ENCODE measurements at places on chromosomes 5 and 9.
A peak's percentile ranks its signal among the peaks of the same experiment; 100 is the strongest.

- no peak for DNase-seq
These were observed 204.6 kb upstream of the CD180 start for GRCh38 chr5:67401172-67401571.

DNA sequence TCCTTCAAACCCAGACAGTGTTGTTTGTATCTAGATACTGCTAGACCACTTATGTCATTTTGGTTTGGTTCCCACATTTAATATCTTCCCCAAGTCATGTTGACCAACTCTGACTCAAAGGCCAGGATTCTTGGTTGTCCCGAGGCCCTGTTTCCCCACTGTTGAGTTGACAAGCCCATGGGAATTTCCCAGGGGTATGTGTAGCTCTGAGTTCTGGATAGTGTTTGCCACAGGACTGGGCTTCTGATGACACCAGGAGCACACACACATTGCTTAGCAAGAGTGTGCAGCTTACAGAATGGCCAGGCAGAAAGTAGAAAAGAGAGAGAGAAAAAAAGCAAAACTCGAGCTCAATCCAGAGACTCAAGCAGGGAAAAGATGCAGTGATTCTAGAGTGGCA, 214.4 kb downstream of the NXNL2 start:
- DNase-seq = peak; percentile 83

DNA sequence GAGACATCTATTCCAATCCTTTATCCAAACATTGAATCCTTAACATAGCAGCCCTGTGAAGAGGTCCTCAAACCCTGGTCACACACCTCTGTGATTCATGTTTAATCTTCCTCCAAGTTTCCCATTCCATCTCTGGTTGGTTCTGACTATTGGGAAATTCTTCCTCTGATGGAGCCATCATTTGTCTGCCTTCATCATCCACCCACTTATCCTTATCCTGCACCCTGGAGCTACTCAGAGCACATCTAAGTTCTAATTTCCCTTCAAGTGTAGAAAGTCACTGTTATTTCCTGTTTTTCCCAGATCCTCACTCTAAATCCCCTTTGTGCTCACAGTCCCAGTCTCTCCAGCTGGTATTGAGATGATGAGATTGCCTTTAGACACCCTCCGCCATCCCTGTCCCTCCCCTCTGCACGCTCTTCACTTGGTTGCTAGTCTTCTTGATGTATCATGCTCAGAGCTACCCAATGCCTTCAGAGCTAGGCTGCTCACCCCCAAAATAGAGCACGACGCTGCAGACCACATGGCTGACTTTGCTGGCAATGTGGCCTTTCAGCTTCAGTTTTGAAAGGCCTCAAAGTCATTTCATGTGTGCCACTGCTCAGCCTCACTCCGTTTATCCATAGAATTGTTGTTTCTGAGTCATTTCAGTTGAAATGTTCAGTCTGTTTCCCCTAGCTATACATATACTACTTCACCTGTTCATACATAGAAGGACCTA, 154.3 kb downstream of the PALM2AKAP2 start:
- no peak for DNase-seq

GRCh38 chr5:109947667-109948066, 257.9 kb downstream of the MAN2A1 start:
- DNase-seq = no peak

DNA sequence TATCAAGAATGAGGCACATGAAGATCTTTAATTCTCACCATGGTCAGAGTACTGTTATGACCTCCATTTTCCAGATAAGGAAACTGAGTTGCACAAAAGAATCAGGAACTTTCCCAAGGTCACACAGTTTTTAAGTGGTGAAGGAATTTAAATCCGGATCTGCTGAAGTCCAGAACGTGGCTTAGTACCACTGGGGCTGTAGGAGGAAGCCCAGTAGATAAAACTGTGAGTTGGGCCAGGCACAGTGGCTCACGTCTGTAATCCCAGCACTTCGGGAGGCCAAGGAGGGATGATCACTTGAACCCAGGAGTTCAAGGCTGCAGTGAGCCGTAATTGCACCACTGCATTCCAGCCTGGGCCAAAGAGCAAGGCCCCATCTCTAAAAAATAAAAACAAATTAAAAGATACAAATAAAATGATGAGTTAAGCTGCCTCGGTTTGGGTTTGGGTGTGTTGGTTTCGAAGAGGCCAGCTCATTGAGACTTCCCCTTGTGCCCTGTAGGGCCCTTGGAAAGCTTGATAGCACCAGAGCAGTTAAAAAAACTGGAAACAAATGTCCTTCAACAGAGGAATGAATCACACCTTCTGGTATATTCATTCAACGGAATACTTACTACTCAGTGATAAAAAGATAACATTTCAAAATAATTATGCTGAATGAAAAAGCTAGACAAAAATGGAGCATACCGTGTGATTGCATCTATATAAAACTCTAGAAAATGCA, 20.1 kb downstream of the ATOX1 start:
- peak; percentile 46 for DNase-seq

DNA sequence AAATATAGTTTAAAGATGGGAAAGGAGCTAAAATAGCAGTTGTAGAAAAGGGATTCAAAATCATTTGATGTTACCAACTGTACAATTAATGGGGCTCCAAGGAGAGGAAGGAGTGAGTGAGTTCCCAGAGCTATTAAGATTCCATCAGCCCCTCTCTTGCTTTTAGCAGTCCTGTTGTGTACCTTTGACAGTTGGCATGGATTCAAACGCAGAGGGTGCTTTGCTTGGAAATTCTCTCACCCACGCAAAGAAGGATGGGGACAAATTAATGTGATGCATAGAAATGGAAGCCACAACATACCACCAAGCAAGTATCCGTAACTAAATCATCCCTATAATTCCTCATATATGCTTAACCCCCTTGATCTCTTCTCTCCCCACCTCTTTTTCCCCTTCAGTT, 461.3 kb downstream of the EBF1 start:
- no peak for DNase-seq

DNA sequence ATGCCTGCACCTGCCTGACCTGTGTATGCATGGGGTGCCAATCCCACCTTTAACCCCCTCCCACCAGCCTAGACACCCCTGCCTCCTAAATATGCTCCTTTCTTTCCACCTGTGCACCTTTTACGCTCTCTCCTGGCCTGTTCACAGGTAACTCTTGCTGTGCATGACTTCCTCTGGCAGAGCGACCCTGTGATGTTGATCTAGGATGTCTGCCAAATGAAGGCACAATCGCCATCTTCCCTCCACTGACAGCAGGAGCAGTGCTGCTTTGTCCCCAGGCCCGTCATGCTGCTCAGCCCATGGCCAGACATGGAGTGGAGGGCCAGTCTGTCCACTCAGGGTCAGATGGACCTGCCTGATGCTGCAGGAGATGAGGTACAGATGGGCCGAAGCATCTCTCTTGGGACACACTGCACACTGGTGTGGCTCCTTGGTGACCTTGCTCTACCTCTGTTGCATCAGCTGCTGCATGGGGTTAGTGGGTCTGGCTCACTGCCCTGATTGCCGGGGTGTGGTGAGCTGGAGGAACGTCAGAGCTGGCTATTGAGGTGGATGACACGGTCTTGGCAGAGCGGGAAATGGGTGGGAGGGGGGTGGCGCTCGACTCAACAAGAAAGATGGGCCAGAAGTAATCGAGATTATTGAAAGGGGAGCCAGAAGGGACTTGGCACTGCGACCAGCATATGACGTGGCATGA, 101.7 kb upstream of the PITX1 start:
- DNase-seq = peak; percentile 23

DNA sequence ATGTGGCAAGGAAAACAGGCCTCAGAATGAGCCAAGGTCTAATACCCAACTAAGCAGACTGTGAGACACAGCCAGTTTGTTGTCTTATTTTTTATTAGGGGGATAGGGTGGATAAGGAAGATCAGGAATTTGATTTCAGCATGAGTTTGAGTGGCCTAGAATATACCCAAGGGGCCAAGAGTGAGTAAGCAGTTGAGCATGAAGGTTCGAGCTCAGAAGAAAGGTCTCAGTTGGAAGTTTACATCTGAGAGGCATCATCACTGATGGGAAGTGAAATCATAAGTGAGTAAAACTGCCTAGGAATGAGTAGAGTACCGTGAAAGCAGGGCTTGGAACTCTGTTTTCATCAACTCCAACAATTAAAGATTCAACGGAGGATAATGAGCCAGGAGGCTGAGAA, 12.6 kb downstream of the PSMD5 start:
- DNase-seq = peak; percentile 68

DNA sequence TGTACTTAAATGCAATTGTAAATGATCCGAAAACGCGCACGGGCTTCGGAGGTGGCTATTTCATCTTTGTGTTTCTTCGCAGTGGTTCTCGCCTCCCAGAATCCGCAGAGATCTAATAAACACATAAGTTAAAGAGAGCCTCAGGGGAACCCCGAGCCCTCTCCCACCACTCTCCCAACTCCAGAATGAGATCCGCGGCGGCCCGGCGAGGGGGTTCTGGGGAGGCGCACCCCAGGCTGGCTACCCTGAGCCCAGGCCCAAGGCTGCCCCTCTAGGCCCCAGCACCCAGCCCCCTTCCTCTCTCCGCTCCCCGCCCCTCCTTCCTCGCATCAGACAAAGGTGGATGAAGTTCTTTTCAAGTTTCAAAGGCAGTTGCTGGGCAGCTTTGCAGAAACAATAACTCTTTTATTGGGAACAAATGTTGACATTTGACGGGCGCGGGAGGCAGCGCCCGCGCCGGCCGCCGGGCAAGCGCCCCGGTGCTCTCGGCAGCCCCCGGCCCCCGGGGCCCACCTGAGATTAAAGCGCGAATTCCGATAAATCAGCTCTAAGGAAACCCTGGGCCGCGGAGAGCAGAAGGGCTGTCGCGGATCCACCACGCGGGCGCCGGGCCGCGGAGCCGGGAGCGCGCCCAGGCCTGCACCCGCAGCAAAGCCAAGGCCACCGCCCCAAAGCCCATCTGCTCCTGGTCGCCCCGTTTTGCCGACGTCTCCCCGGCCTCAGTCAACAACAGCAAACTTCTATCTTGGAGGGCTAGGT, 8.4 kb downstream of the IRX2 start:
- DNase-seq = no peak

DNA sequence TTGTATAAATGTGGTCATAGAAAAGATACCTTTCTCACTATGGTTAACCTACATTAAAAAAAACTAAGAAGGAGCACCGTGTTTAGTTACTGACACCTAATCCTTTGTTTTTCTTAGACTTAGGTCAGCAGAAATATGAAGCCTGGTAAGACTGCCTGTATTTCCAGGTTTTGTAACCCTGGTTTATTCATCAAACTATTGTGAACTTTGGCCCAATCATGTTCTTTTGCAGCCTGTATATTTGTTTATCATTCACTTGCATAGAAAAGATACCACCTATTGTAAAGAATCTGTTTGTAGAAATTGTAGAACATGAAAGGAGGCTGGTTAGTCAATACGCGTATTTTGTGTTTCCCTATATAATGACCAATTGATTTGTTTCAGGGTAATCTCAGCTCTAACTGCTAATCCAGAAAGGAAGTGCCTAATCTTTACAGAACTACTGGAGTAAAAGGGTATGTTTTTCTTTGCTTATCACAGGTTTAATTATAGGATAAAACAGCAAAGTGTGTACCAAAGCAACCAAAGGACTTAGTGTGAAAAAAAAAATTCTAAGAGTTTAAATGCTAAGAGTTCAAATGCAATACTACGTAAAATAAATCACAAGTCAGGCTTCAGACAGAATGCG, 103.6 kb downstream of the LURAP1L start:
- no peak for DNase-seq

GRCh38 chr5:40688127-40688761, 8.5 kb downstream of the PTGER4 start:
- peak; percentile 88 for DNase-seq

DNA sequence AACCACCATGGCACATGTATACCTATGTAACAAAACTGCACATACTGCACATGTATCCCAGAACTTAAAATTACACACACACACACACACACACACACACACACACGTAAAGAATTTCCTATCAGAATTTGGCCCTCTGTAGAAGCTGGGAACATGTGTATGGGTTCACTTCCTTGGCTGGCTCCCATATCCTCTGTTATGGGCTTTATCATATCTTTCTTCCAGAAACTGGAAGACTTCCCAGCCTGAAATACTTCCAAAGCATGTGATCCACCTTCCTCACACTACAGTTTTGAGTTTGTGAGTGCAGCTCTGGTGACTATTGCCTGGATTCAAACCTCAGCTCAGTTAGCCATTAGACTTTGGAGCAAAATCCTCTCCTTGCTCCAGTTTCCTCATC, 78.6 kb upstream of the GDNF start:
- no peak for DNase-seq

DNA sequence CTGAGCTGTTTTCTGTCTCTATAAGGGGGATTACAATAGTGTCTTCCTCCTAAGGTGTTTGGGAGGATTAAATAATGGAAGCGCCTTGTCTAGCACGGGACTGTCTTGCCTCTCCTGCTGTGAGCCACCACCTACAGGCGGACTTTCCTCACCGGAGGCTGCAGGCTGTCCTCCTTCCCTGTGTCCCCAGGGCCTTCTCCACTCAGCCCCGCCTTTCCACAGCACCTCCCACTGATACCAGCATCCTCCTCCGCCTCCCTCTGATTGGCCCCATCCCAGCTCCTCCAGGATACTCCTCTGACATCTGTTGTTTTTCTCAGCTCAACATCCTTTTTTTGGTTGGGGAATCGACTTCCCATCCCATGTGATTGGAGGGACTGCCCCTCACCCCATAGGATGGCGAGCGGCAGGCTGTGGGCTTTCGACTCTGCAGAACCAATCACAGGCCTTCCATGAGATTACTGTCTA, 851 bp upstream of the ZDHHC12 start:
- DNase-seq = peak; percentile 89

GRCh38 chr5:172913117-172913850, 45.9 kb upstream of the RPL26L1 start:
- DNase-seq = no peak

DNA sequence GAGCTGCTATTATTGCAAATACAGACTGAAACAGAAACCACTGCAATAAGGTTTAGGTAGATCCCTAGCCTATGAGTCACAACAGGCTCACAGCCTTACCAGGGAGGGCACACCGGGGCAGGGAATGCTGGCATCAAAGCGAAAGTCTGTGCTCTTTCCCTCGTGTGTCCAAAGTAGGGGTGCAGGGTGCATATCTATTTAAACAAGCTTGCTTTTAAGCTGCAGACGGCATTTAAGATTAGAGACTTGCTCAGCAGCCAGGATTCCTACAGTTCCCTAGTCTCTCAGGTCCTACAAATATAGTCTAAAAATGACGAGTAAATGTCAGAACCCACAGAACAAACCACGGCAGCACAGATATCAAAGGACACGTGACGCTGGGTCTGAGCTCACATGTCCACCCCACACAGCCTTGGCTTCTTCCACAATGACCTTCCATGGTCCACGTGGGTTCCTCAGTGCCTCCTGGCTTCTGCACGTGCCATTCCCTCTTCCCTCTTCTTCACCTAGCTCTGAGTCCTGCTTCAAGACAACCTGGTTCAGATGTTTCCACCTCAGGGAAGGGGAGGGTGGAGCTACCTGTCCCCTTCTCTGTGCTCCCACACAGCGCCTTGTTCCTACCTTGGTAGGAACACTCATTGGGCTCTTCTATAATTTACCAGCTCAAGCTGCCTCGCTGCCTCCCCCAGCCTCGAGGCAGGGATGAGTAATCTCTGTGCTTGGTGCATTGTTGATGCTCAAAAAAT, 193.2 kb downstream of the MAPKAP1 start:
- peak; percentile 79 for DNase-seq

GRCh38 chr9:120929229-120929791, 2.7 kb upstream of the TRAF1 start:
- DNase-seq = no peak

- DNase-seq = no peak
These were observed 52.2 kb upstream of the KCNMB1 start for GRCh38 chr5:170441393-170441784.

Data from EL (cell line).